ENCODE measurements at places on chromosomes 7 and 10.

GRCh38 chr10:125799451-125800182 lies 23.4 kb downstream of the UROS start:
- no peak for DNase-seq

DNA sequence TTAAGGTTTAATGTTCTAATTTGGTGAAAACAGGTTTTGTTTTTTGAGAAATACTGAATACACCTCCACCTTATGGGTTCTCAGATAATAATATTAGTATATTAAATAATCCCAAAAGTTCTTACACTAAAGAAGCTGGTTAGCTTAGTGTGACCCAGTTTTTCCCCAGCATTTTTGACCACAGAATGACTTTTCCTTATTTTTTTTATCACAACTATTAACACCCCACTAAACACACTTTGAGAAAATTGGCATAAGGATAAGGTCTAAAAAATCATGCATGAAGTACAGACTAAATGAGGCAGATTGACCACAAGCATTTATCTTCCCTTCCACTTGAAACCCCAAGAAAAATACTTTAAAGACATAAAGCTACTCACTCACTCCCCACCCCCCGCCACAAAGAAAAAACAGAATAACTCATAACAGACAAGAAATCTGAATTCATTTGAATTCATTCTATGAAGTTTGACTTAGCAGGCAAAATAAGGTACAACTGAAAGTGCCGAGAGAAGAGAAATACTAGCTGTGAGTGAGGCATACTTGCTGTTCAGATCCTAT lies 49.7 kb upstream of the WNT16 start:
- DNase-seq = no peak

- DNase-seq = no peak
These were observed 110.2 kb downstream of the ELAPOR2 start for GRCh38 chr7:86949052-86949778.

DNA sequence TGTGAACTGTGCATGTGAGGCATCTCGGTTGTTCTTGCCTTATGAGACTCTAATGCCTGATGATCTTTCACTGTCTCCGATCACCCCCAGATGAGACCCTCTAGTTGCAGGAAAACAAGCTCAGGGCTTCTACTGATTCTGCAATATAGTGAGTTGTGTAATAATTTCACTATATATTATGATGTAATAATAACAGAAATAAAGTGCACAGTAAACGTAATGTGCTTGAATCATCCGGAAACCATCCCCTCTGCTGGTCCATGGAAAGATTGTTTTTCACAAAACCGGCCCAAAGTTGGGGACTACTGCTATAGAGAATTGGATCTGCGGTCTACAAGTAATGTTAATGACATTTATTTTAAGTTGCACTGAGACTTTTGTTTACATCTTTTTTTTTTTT lies 126.7 kb downstream of the TPST1 start:
- no peak for DNase-seq

- no peak for DNase-seq
These were observed 47.2 kb upstream of the CCDC3 start for GRCh38 chr10:13048762-13049161.

DNA sequence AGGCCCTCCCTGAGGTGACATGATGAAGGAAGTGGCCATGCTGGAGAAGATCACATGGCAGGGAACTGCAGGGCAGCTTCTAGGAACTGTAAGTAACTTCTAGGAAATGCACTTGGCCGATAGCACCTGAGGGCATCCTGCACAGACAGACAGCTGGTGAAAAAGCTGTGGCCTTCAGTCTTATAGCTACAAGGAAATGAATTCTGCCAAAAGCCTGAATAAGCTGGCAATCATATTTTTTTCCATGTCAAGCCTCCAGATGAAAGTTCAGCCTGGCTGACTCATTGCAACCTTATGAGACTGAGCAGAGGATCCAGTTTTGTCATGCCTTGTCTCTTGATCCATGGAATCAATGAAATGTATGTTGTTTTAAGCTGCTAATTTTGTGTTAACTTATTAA lies 91.1 kb upstream of the CACNA2D1 start:
- DNase-seq = no peak

DNA sequence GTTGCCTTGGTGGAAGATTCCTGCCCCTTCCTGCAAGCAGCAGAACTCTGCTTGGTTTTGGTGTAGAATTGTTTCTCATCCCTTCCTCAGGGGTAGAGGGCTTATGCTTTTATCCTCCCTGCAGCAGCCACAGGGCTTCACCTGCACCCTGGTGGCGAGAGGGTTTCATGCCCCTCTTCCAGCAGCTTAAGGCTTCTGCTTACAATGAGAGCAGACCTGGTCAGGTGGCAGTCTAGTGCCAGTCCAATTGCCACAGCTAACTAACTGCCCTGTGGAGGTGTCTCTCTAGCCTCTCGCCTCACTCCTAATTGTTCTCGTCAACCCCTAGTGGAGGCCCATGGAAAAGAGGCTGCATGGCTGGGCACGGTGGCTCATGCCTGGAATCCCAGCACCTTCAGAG lies 19.3 kb downstream of the ACBD7 start:
- DNase-seq = no peak

DNA sequence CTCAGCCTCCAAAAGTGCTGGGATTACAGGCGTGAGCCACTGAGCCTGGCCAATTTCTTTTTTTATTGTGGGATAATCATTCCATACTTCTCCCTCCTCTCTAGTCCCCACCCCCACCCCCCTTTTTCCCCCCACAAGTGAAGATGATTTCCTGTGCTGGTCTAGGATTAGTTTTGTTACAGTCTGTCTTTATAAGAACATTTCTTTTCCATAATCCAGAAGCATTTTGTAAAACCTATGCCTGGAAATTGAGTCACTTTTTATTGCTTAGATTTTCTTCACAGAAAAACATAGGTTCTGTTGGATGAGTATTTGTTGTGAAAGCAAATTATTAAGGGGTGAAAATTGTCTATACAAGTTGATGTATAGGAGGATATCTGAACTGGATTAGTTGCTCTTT lies 98.9 kb downstream of the KAT6B start:
- DNase-seq = no peak

GRCh38 chr10:21281765-21282484 lies 243.6 kb downstream of the SKIDA1 start:
- DNase-seq = no peak

DNA sequence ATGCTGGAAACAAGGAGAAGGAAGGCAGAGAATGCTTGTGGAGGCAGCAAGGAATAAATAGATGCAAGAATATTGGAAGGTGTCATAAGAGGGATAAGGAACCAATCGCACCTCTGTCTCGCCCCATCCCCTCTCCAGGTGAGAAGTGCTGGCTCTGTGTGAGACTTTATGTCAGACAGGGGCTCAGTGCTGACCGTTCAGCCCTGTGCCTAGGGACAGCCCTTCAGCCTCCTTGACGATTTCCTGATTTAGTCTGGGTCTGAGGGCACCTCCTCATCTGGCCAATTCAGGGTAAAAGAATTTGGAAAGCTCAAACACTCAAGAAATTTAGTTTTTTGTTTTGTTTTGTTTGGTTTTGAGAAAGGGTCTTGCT lies 54.9 kb downstream of the FAM241B start:
- no peak for DNase-seq

GRCh38 chr7:117137868-117138267 lies 184.6 kb downstream of the ST7 start:
- no peak for DNase-seq

DNA sequence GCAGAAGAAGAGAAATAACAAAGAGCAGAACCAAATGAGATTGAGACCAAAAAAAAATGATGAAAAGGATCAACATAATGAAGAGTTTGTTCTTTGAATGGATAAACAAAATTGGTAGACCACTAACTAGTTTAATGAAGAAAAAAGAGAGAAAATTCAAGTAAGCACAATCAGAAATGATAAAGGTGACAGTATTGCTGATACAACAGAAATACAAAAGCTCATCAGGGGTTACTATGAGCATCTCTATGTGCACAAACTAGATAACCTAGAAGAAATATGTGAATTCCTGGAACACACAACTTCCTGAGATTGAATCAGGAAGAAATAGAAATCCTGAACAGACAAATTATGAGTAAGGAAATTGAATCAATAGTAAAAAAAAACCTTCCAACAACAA lies 157.1 kb downstream of the ZEB1 start:
- no peak for DNase-seq

DNA sequence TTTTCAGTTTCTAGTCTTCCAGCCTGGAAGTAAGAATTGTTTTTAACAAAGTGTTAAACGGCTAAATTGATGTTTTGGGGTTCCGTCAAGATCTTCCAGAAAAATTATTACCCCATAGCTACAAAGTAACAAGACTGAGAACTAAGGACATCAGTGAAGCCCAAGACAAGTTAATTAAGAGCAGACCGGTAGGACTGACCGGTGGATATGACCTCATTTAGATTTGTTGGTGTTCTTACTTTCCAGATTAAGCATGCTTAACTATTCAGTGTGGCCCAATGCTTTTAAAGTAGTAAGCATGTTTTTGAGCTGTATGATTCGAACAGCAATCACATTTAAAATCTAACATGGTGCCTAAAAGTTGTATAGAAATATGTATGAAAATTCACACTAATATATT lies 73.1 kb upstream of the RPA3 start:
- no peak for DNase-seq

- DNase-seq = no peak
These were observed 19.4 kb downstream of the BMPR1A start for GRCh38 chr10:86775870-86776180.

- DNase-seq = no peak
These were observed 89.8 kb downstream of the CAMK1D start for GRCh38 chr10:12438919-12439692.

DNA sequence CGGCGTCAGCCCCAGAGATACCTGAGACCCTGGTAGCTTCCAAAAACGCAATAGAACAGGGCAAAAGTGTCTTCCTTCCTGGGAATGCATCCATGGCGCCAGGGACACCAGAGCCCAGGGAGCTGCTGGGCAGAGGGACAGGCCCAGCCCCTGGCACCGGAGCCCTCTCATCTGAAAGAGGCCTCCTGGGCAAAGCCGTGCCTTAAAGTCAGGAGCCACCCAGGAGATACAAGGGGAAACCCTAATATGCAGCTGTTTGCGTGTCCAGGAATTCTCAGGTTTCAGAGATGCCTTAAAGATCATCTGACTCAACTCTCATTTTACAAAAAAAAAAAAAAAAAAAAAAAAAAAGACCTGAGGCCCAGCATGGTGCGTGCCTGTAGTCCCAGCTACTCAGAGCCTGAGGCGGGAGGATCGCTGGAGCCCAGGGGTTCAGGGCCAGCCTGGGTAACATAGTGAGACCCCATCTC lies 28.0 kb downstream of the NUDT1 start:
- no peak for DNase-seq

DNA sequence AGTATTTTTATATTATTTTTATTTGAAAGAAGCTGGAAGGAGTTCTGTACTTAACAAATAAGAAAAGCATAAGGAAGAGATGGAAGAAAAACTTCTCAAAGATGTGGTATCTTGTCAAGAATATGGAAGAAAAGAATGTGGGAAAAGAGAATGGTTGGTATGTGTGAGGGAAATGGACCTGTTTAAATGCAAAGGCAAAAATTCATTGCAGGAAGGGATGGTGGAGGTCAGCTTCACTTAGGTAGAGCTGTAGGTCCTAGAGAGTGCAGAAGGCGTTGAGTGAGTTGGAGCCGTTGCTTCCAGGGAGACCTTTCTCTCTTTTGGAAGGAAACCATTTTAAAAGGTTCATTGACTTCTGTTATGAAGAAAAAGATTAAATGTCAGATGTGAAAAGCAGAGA lies 107.3 kb downstream of the EXOC4 start:
- DNase-seq = no peak

GRCh38 chr10:101297901-101298486 lies 56.0 kb upstream of the BTRC start:
- peak; percentile 55 for DNase-seq

GRCh38 chr7:28584235-28584634 lies 171.9 kb downstream of the CREB5 start:
- no peak for DNase-seq

DNA sequence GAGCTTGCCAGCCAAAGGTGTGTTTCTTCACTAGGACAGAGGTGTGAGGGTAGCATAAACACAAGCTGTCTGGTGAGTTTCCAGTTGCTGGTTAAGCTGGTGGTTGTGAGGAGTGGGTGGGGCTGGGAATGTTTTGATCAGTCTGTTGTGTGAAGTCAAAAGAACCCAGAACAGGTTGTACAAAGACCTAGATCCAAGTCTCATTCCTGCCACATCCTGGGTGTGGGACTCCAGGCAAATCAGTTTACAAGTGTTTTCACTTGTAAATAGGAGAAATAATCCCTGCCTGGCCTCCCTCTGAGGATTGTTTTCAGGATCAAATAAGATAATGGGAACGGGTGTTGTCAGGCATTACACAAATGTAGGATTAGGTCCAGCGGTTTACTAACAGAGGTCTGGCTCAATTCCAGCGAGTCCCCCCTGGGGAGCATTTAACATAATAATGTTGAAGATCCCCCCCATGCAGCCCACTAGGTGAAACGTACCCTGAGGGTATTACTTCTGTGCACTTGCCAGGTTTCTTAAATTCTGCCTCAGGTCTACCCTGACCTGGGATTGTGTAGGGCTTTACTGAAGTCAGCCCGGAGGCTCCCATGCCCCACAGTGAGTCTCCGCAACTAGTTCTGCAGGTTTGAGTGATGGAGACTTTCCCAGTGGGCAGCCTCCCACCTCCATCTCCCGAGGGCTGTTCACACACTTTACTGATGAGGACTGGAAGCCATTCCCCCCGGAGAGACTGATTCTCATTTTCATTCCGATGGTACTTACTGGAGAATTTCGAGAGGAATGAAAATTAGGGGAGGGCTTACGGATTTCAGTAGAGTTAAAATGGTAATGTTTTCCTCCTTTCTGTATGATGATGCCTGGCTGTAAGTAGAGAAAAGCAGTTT lies 2.7 kb upstream of the FRAT2 start:
- no peak for DNase-seq

DNA sequence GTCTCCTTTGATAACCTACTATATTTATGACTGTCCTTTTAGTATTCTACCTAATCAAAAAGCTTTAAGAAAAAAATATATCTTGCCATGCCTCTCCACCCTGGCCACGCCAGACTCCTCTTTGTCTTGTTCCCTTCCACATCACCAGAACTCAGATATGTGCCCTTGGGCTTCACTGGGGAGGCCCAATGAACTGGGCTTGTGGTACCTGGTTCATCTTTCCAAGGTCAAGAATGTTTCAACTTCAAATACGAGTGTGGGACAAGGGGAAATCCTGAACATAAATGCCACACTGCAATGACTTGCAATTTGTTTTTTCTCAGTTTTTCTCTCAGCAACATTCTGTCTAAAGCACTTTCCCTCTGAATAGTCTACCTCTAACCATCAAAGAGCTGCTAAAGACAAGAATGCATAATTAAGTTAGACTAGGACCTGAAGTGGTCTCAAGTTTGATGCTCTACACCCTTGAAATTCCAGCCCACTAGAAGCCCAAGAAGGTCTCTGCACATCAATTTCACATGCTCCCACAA lies 9.9 kb downstream of the ERCC6 start:
- DNase-seq = no peak

GRCh38 chr7:41507686-41508268 lies 195.1 kb downstream of the INHBA start:
- no peak for DNase-seq

- DNase-seq = no peak
These were observed 66.5 kb upstream of the TCF7L2 start for GRCh38 chr10:112883360-112884178.

DNA sequence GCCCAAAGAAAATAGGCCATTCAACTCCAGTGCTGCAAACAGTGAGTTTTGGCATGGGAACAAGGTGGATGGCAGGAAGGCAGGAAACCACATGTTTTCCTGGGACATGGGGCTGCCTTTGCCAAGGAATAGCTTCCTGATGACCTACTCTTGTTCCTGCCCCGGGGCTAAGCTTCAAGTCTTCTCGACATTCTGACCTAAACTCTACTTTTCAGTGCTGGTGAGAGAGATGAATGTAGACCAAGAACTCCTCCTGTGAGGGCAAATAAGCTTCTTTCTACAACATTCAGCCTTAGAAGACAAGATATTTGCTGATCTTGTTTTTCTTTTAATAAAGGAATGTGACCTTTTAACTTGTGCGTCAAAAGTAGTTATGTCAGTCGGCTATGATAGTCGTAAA lies 199.0 kb downstream of the GPR37 start:
- no peak for DNase-seq
